ENCODE measurements at places on chromosomes 2 and 18. TPM values are rescaled to one million over a fixed set of nuclear protein-coding genes. Genes with fewer than 3 reads are reported as not detected.

- no peak for DNase-seq
Measured at GRCh38 chr2:14633061-14633460, 544 bp downstream of the LRATD1 start.

GRCh38 chr2:67649331-67650261, 252.5 kb downstream of the ETAA1 start:
- no peak for DNase-seq

- DNase-seq, result no peak
Measured at GRCh38 chr18:57794951-57795728, 8.0 kb downstream of the ATP8B1 start.

- DNase-seq, result no peak
Measured at GRCh38 chr2:77629539-77629938, 107.4 kb upstream of the LRRTM4 start.

- no peak for DNase-seq
Measured at GRCh38 chr2:68536000-68536399, 68.6 kb downstream of the APLF start.

- DNase-seq, result no peak
Measured at GRCh38 chr18:51123936-51124486, 73.5 kb downstream of the MEX3C start.

- no peak for DNase-seq
Measured at GRCh38 chr2:198055716-198056115, 251.3 kb downstream of the PLCL1 start.

DNA sequence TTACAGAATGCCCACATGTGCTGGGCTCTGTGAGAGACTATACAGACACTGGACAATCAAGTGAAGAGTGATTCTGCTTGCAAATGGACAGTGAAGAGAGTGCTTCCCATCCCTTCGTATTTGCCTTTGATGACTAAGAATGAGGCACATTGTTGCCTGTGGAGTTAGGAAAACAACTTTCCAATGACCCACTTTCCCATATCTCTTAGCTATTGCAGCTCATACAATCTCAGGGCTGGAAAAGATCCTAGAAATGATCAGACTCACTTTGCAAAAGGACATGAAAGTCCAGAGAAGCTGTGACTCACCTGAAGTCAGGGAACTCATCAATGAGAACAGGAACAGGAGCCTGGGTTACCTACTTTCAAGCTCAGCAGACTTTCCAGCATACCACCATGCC, 440.5 kb upstream of the TCF4 start:
- DNase-seq, result no peak

- DNase-seq, result no peak
Measured at GRCh38 chr2:213787869-213788268, 503.6 kb downstream of the SPAG16 start.

Gene PTMA
- total RNA-seq, result 790 TPM

Gene FAM237A
- total RNA-seq, result not detected

Gene UGT1A10
- total RNA-seq, result not detected

Gene HS6ST1
- 38.4 TPM for total RNA-seq

Gene SRD5A2
- total RNA-seq, result 0.06 TPM

Gene TMEFF2
- not detected for total RNA-seq

Measured in mesenteric fat pad (tissue), 1 donor.